ENCODE measurements at places on chromosomes 2 and 18.

- no peak for DNase-seq
Measured at GRCh38 chr2:237464757-237465391, 22.2 kb upstream of the MLPH start.

- DNase-seq, result no peak
Measured at GRCh38 chr18:34801774-34802173, 91.7 kb downstream of the DTNA start.

DNA sequence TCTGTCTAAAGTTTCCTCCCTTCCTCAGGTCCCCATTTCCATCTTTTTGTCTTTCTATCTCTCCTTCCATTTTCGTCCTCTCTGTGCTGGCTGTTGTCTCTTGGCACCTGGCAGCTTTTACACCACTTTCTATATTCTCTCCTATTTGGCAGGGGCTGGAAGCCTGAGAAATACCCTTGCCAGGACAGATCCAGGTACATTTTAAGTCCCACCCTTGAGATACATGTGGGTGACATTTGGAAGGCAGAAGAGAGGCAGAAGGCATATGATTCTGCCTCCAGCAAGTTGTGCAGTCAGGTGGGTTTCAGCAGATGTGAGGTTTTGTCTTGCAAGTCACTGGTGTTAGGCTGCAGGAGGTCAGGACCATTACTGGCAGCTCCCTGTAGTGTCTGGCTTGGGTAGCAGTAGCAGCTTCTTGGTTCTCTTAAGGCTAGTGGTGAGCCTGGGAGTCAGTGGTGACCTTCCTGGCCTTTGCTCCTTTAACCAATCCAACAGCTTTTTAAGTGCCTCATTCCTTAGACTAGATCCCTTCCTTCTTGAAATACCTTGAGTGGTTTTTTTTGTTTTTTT is 90.1 kb downstream of the CAPN13 start:
- no peak for DNase-seq

DNA sequence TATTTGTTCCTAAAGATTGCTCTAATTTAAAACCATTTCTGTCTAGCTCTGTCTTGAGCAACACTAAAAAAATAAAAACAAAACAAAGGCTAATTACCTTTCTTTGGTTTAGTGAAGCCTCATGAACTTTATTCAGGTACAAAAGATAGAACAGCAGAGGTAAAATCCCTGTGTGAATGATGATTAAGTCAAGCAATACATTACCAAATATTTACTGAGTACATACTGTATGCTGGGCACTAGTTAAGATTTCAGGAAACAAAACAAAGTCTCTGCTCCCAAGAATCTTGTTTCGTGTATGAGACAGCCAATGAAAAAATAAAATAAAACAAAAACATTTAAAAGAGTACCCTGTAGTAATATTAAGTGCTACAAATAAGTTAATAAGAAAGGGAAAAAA is 257.5 kb downstream of the RND3 start:
- DNase-seq, result no peak

All from fibroblast of skin of left biceps (primary cell).